Hematopoietic multipotent progenitor cell (in vitro differentiated cells): ENCODE measurements at places on chromosomes 2 and 18.

GRCh38 chr2:204680576-204680975, 135.3 kb downstream of the PARD3B start:
- DNase-seq: no peak

GRCh38 chr2:54267577-54267976, 11.5 kb upstream of the TSPYL6 start:
- no peak for DNase-seq

DNA sequence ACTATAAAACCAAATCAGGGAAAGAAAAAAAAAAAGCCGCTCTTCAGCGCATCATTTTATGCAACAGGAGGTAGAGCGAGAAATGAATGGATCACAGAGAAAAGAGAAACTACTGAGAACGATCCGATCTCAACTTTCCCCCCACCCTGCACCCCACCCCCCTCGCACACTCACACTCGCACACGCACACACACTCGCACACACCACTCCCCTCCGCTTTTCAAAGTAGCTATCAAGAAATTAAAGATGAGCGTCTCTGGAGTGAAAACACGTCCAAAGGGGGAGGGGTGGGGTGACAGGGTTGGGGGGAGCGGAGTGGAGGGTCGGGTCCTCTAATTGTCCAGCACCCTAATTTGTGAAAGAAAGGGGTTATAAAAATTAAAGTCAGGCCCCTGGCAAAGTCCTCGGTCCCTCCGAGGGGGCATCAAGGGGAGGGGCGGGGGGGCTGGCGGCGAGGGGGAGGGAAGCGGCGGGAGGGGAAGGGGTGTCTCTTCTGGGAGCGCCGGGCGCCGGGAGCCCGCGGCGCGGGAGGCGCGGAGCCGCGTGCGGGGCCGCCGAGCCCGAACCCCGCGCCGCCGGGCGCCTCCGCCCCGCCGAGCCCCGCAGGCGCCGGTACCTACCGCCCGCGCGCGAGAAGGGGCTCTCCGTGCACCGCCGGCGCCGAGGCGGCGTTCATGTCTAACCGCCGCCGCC, 428 bp downstream of the TCF4 start:
- DNase-seq: peak; percentile 55

GRCh38 chr2:237305579-237305978, 108.4 kb downstream of the COL6A3 start:
- DNase-seq: no peak

DNA sequence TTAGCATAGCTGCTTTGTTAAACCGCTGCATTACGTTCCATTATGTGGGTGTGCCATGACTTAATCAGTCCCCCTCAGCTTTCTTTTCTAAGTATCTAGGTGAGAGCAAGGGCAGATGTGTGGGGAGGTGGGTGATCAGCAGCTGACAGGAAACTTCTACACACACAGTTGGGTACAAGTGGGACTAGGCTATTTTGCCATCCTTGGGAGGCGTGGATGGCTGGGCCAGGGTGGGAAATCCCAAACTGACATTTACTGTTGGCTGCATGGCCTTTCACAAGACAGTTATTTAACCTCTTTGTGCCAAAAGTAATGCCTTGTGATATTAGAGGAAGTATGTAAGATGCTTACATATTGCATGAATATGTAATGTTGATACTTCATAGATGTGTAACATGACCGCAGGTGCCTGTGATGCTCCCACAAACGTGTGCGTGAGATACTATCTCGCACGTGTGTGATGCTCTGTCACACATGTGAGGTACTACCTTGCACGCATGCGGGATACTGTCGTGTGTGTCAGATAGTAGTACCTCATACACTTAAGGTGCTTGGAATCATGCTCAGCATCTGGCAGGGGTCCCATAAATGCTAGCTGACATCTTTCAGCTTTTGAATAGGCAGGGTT, 314.5 kb downstream of the PRKCE start:
- DNase-seq: no peak

- DNase-seq: no peak
Measured at GRCh38 chr2:13240789-13241487, 524.2 kb downstream of the TRIB2 start.

GRCh38 chr18:49112031-49112430, 161.3 kb upstream of the SMAD7 start:
- no peak for DNase-seq

DNA sequence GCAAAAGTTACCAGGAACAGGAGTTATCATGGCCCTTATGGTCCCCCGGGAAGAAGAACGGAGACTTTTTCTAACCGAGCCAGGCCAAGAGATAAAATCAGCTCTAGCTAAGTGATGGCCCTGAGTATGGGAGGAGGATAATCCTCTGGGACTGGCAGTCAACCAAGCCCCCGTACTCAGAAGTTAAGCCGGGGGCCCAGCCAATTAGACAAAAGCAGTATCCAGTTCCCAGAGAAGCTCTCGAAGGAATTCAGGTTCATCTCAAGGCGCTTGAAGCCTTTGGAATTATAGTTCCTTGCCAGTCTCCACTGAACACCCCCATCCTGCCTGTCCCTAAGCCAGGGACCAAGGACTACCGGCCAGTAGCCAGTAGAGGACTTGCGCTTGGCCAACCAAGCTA, 365.3 kb upstream of the TCF4 start:
- DNase-seq: no peak

DNA sequence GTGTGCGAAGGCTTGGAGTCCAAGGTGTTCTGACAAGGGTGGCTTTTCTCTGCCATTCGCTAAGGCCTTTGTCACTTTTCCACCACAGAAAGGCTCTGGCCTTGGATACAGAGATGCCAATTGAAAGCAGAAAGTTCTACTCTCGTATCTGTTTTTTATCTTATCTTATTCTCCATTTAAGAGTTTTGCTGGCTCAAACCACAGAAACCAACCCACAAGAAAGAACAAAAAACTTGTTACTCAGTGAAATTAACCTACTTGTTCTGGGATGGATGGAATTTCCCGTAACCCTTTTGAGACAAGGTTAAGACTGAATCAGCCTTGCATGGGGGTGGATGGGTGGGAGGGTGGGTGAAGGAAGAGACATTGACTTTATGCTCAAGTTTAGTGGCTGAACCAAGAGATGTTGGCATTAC, 221.7 kb downstream of the CDH20 start:
- DNase-seq: no peak

GRCh38 chr2:237558961-237559641, 7.3 kb upstream of the PRLH start:
- DNase-seq: no peak

- DNase-seq: peak; percentile 60
Measured at GRCh38 chr2:217166241-217166850, 306.5 kb upstream of the TNP1 start.

DNA sequence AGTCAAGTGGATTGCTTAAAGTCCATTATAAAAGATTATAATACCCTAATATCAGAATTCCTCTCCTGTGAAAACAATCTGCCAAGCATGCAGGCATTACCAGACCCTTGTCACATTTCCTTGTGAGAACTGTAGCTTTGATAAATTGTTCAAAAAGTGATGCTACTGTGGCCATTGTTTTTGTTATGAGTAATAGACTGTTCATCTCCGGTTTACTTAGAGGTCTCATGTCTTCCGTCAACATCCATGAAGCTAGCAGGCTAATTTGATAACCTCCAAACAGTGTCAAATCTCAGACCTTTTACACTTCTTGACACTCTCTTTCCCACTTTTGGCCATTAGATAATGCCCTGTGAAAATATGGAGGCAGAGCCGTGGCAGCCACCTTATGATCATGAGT, 342.7 kb downstream of the CPS1 start:
- no peak for DNase-seq

DNA sequence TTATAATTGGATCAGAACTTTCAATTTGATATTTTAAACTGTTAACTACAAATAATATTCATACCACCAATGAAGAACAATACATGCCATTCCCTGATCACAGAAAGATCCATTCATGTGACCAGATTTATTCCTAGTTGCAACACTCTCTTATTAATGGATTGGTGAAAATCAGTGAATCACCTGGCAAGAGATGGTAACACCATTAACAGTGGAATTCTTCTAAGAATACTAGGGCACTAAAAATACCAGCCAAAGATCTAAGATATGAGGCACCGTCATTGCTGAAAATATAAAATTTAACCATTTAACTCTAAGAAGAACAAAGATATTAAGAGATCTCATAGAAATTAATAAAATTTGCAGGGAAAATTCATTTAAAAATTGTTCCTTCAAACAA, 58.1 kb downstream of the MAP4K3 start:
- DNase-seq: no peak

DNA sequence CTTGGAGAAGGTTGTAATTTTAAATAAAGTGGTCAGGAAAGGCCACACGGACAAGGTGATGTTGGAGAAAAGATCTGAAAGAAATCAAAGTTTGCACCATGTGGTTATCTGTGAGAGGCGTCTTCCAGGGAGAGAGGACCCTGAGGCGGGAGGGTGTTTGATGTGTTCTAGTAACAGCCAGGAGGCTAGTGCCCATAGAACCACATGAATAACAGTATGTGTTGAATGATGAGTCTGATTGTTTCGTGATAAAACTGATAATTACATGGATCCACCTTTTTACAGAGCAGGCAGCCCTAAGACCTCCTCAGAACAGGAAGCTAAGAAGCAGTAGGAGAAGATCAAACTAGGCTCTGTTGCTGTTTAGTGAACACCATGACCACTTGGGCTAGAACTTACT, 91.4 kb downstream of the SCG2 start:
- DNase-seq: no peak

DNA sequence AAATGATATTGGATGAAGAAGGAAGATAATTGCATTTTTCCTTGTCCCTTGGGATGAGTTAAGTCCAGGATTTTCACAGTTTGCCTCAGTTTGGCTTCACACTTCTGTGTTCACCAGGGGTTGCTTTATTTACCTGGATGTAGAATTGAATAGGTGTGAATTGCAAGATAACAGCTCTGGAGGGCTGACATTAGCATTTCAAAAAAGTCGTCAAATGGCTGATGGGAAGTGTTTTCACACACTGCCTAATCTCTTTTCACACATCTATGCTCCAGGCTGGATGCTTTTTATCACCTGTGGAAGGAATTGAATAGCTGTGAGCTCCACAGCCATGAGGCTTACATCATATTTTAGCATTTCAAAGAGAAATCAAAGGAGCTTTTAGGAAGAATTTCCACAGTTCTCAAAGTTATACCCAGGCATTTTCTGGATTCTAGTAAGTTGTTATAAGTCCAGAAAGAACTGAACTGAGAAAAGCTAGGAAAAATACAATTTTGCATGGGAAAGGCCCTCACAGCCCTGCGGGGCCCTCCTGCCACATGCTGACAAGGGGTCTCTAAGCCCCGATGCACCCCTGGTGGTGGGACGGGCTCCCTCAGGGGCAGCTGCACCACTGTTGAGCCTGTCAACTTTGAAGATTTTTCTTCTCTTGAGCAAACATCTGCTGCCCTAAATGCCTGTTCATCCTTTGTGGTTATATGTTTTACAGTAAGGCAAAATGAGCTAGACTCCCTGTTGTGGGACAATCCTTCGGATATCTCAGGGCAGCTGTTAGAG, 43.9 kb downstream of the TEX51 start:
- DNase-seq: no peak
